ENCODE measurements at places on chromosomes 5 and 9. TPM values are rescaled to one million over a fixed set of nuclear protein-coding genes. Genes with fewer than 3 reads are reported as not detected.

DNA sequence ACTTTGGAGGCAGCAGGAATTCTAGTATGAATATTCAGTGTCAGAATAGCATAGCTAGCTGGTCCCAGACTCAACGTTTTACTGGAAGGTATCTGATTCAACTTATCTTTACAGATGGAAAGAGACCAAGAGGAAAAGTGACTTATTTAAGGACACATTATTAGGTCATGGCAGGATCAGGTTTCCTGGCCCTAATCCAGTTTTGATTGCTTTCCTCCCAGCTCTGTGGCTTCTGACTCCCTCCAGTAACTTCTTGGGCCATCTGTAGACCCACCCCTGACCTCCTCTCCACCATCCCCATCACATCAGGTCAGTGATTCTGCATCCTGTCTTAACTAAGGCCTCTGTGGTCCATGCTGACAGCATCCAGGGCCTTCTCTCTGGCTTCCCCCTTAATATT, 38.4 kb downstream of the SH3TC2 start:
- no peak for DNase-seq

- DNase-seq, result no peak
These were observed 17.8 kb downstream of the NOTCH1 start for GRCh38 chr9:136527721-136528710.

DNA sequence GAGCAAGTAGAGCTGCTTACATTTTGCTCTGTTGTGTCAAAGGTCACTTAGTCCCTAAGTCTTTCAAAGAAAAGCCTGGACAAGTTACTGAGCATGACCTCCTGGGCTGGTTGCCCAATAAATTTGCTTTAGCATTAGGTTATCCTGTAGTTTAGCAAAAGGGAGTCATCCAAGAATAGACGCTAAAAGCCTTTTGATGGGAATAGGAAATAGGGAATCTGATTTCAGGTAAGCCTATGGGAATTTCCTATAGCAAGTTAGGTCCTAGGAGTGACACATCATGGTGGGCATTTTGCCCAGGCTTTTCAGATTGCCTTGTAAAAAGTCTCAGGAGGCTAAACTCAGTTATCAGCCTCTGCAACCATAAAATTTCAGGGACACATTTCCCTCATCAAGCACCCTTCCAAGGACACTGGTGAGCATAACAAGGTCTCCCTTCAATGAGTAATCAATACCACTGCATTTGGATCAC, 67.6 kb upstream of the RANBP3L start:
- DNase-seq, result no peak

DNA sequence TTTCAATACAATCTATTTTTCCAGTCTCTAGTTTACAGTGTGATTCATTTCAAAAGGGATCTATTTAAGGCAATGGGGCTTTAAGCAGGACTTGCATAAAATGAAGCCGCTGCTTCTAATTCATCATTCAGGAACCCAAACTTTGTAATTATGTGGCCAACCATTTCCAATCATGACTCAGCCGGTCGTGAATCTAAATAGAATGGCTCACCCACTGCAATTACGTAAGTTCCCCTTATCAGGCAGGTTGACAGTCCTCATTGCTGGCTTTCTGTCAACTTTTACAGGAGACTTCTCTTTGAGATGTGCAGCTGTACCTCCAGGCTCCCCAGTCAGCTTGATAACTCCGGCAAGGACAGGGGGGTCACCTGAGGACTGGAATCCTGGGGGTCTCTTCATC, 152.8 kb upstream of the DAP start:
- no peak for DNase-seq

GRCh38 chr5:108953940-108954339, 206.2 kb downstream of the FER start:
- DNase-seq, result no peak

DNA sequence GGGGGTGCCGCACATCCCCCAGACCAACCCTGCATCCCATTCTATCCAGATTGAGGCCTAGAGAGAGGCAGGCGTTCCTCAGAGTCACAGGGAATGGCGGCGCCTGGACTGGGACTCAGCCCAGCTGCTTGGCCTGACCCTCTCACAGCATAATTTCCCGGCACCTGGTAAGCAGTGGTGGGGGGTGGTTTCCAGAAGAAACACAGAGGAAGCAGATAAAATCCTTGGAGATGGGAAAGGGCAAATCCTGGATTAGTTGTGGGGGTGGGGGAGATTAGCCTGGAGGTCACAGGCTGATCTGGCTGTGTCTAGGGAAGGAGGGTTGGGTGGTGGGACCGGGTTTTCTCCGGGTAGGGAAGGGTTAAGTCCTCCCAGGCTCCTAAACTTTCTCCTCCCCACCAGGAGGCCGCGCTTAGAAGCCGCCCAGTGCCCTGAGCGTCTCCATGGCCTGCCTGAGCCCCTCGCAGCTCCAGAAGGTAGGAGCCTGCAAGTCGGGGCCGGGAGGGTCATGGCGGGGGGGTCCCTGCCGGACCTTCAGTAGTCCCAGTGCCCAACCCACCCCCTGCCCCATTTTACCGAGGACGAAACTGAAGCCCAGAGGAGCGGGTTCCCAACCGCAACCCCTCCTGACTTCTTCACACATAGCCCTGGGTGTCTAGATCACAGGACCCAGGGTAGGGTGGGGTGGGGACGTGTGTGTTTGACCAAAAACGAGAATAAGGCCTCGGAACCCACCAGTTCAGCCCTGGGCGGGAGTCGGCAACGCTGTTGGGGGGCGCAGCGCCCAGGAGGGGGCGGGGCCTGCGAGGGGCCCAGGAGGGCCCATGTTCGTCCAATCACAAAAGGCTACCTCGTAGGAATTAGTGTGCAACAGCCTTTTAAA, 1.3 kb downstream of the PHYHD1 start:
- peak; percentile 54 for DNase-seq

The CAMK4 gene
- polyA plus RNA-seq, result 0.27 TPM

The FBN2 gene
- polyA plus RNA-seq, result 0.08 TPM

DNA sequence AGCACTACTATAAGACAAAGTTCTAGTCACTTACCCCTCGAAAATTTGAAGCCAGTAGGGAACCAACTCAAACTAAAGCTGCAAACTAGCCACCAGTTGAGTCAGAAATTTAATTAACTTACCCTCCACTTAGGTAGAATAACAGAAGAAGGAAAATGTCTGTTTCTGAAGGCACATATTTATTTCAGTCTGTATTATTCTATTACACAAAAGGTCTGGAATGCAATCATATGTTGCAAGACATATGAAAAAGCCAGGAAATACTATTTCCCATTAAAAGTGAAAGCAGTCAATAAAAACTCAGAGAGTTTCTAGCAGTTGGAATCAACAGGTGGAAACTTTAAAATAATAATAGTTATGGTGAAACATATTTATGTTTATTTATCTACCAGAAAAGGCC, 79.2 kb upstream of the SLCO4C1 start:
- DNase-seq, result no peak

DNA sequence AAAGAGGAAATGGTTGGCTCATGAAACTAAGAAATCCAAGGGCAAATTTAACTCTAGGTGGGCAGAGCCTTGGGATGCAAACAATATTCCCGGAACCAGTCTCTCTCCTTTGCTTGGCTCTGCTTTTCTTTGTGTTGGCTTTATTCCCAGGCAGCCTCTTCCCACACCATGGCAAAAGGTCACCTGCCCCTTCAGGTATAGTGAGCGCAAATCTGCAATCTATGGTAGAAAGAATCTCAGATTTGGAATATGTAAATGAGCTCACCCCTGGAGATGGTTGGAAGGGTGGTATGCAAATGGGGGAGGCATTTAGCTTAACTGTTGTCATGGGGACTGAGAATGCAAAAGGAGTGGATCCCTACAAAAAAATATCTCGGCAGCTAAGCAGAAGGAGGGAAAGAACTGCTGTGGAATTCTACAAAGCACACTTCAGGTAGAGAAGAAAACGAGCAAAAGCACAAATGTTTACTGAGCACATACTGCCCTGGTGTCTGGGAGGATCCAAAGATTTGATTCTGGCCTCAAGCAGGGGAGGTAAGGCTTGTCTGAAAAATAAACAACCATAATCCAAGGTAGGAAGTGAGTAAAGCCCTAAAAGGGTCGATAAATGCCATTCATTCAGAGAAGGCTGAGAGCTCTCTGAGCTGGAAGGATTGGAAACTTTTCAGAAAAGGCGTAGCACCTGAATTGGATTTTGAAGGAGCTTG, 139.7 kb downstream of the TLE1 start:
- DNase-seq, result no peak

DNA sequence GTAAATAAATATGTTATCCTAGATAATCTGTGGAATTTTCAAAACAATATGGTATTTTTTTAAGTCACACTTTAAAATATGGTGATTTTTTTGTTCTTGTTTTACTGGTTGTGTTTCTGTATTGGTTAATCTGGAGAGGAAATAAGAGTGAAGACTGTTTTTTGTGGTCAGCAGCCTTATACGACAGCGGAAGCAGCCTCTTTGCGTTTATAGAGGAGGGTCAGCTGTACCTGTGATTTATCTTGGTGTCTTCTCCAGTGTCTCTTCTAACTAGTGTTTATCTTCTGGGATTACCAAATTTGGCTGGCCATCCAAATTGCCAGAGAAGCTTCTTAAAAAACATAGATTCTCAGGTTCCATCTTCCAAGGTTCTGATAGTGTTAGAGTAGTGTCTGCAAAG, 58.7 kb downstream of the ICE1 start:
- no peak for DNase-seq

The GARIN3 gene
- polyA plus RNA-seq, result not detected

The ANKH gene
- polyA plus RNA-seq, result 41.8 TPM

DNA sequence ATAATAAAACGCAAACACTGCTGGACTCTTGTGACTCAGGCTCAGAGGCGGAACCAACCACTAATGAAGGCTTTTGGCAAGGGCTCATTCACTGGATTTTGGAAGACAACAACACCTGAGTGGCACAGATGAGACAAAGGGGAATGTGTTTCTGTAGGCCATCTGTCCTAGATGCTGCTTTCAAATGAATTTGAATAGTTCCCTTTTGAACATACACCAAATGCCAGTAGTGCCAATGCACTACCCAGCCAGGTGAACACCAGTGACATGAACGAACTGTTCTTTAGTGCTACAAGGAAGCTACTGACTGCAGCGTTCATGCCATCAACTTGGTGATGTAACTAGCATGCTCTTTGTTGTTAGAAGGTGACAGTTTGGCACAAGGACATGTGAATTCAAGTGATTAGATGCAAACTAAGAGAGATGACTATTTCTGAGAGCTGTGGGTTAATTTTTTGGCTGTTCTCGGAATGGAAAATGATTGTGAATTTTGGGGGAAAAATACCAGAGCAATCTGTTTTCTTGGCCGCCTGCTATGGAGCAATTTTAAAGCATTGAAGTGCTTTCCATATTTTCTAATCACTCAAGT, 173.7 kb downstream of the SLC24A2 start:
- no peak for DNase-seq
